ENCODE measurements at places on chromosomes 6 and 20.

DNA sequence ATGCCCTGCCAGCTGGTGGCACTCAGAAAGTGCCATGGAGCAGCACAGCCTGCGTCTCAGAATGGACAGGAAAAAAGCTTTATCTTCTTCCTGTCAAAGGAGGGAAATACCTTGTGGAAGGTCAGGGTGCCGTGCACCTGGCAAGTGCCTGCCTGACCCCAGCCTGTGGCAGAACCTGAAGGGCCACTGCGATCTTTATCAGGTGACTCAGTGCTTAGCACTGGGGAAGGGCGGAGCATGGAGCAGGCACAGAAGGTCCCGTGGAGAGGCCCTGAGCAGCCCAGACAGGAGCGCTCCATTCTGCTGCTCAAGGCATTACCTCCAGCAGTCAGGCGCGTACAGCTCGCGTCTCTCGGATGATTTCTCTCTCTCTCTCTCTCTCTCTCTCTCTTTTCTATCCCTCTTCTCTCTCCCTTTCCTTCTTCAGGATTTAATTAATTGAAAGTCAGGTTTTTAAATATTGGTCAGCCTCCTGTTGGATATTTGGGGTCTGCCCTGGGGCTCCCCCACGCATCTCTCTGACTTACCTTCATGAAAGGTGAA lies 31.7 kb downstream of the FOXC1 start:
- DNase-seq: no peak

DNA sequence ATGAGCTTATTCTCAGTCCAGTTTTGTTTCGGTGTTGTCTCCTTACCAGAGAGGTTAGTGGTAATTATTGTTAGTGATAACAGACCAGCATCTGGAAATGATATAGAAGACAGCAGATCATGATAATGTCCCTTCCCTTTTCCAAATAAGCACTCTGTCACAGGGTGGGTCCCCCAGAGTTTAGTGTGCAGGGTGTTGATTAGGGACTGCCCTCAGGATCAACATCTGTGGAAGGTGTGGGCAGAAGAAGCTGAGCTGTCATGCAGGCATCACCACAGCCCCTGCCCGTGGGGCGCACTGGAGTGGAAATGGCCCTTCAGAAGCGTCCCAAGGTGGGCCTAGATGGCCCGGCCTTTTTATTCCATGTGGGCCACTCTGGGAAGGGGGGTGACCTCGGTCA lies 67.6 kb upstream of the DTNBP1 start:
- no peak for DNase-seq

- no peak for DNase-seq
Observed at GRCh38 chr6:61622601-61623000, 663.4 kb downstream of the KHDRBS2 start.

- DNase-seq: no peak
Observed at GRCh38 chr20:52953020-52953419, 19.1 kb upstream of the TSHZ2 start.

- DNase-seq: no peak
Observed at GRCh38 chr6:125631165-125631564, 118.3 kb upstream of the HEY2 start.

DNA sequence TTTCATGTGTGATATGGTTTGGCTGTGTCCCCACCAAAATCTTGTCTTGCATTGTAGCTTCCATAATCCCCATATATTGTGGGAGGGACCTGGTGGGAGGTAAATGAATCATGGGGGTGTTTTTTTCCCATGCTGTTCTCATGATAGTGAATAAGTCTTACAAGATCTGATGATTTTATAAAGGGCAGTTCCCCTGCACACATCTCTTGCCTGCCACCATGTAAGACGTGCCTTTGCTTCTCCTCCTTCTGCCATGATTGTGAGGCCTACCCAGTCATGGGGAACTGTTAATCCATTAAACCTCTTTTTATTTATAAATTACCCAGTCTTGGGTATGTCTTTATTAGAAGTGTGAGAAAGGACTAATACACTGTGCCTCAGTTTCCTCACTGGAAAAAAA lies 4.2 kb upstream of the IL22RA2 start:
- no peak for DNase-seq

DNA sequence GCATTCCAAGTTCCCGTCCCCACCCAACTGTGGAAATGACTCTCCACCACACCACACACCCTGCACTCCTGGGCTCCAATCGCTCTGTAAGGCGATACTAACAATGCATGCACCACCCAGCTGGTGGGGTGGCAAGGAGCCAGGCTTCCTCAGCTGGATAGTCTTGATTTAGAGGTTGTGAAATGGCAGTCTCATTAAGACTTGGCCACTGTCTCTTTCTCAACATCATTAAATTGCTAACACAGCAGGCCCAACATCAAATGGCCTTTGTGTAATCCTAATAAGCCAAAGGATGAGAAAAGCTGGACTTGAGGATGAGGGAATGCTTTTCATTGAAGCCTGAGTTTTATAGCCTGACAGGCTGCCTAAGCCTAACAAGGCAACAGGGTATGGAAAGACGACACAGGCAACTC lies 223.7 kb downstream of the GMDS start:
- no peak for DNase-seq

- DNase-seq: no peak
Observed at GRCh38 chr6:165627366-165627765, 35.7 kb downstream of the PDE10A start.

- DNase-seq: no peak
Observed at GRCh38 chr20:61220131-61220530, 31.9 kb upstream of the CDH4 start.

GRCh38 chr6:35737413-35738211 lies 780 bp downstream of the ARMC12 start:
- peak; percentile 80 for DNase-seq

- DNase-seq: no peak
Observed at GRCh38 chr20:64230461-64231145, 24.9 kb upstream of the PCMTD2 start.

- no peak for DNase-seq
Observed at GRCh38 chr20:13013411-13013810, 4.6 kb downstream of the SPTLC3 start.

DNA sequence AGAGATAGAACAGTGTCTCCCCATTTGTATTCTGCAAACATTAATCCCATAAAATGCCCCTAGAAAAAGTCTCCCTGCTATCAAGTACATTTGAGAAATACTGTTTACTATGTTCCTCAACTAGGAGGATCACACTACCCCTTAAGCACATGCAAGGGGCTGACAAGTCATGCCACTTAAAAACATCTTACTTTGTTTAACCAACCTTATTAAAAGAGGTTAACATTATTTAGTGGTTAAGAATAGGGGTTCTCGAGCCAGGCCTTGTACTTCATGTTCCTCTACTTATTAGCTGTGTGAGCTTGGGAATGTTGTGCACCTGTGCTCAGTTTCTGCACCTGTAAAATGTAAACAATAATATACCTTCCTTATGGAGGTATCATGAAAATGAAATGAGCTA lies 113.7 kb downstream of the UBE3D start:
- no peak for DNase-seq

DNA sequence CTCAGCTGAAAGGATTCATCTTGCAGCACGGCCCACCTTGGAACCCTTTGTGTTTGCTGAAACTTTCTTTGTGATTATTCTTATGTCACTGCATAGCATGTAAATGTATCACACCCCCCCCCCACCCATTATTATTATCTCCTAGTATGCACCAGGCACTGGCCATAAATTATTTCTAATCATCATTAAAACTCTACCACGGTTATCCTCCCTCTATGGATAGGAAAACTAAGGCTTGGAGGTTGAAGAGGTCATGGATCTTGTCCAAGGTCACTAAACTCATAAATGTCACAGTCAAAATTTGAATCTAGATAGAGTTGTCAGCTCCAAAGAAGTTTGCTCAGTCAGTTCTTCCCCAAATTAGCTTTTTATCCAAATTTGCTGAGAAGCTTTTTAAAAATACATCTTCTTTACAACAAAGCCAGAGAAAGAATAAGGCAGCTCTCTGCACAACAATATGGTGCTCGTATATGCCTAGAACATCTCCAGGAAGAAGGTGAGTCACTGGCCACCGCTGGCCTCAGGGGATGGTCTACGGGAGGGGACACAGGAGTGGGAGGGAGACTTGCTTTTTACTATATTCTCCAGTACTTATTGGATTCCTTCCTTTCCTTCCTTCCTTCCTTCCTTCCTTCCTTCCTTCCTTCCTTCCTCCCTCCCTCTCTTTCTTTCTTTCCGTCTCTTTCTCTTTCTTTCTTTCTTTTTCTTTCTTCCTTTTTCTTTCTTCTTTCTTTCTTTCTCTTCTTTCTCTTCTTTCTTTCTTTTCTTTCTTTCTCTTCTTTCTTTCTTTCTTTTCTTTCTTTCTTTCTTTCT lies 134.5 kb downstream of the VEGFA start:
- no peak for DNase-seq

DNA sequence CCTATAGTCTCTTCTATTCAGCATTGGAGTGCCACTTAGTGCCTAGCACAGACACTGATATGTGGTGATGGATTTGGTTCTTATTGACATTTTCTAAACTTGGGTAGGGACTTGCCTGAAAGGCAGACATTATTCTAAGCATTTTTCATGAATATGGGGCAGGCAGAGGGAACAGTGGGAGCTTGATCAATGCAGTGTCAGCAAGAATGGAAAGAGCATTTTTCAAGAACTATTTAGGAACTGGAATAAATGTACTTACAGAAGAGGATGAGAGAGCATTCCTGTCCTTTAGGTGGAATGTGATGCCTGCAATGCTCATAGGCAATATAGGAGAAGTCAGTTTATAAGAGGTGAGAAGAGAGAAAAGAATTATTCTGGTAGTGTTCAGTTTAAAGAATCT lies 26.2 kb downstream of the DEFB114 start:
- no peak for DNase-seq

DNA sequence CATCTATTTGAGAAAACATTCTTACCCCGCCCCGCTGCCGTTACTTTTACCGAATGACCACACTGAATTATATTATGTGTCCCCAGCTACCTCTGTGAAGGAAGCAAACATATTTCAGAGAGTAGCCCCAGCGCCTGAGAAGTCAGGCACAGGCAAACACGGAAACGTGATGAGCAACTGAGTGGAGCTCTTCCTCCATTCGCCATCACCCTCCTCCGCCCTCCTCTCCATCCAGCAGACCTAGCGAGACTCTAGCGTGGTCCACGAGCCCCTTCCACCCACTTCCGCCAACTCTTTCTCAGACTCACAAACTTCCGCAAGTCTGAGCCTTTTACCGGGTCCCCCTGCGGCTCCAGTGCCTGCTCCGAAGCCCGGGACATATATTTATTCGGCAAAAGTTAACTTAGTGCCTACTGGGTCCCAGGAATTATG lies 582 bp downstream of the SNRPB start:
- peak; percentile 78 for DNase-seq

- no peak for DNase-seq
Observed at GRCh38 chr20:57947421-57948179, 237.8 kb upstream of the PMEPA1 start.

DNA sequence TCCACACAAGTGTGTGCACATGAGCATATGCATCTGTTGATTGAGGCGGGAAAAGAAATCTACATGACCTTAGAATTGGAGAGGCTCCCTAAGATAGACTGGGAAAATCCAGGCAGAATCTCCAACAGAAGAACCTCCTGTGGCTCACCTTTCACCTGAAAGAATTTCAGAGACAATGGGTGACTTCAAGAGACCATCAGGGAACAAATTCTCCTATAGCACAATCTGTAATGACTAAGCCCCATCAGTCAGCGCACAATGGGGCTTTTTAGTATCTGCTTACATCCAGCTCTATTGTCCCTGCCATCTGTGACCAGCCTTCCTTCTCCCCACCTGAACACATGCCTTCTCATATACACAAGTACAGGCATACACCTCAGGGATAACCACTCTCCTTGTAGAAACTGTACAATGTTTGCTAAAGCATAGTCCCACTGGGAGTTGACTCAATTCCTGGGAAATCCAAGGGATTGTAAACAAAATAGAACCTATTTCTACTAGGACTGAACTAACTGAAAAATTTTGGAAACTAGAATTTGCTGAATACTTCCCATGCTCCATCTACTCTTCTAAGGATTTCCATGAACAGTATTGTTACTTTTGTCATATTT lies 150.8 kb upstream of the STXBP5 start:
- DNase-seq: no peak

DNA sequence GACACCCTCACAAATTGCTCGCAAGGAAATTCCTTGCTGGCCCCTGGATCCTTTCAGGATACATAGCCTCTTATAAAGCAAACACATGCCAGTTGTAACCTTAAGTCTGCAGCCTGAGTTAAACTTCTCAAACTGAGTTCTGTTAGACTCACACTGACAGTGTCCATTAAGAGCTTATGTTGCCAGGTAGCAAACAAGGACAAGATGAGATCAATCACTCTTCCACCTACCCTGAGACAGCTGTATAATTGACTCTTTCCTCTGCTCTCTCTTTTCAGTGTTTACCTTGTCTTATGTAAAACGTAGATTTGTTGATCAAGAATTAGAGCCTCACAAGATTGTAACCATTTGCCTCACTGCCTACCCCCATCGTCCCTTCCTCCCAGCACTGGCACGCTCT lies 359.8 kb downstream of the EPM2A start:
- DNase-seq: no peak

DNA sequence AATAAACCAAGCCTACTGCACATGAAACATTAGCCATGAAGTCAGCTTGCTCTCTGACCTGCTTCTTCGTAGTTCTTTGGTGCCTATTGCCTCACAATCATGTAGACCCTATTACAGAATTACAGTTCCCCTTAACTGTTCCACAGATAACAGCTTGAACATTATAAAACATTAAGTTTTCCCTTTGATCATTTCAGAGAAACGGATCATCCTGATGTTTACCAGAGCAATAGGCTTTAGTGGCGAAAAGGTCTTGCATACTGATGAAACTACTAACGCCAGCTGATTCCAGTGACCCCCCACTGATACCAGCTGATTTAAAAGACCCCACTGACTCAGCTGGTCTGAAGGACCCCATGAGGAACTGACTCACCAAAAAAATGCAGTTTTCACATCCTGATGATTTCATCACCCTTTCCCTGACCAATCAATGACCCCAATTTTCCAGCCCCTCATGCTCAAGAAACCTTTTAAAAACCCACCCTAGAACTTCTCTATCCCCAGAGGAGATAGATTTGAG lies 39.4 kb upstream of the MLIP start:
- no peak for DNase-seq

DNA sequence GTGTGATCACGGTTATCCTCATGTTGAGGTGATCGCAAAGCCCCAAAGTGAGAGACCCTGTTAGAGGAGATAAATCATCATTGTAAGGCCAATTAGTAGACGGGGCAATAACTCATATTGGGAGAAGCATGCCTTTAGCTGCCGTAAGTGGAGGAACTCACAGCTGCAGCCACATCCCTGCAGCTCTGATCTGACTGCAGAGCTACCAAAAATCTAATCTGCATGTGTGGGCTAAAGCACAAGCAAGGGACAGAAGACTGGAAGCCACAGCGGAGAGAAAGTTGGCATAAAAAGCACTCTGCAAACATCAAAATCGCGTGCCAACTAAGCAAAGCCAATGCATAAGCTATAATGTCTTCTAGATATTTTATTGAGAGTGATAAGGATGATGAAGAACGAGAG lies 79.8 kb downstream of the TBC1D7 start:
- DNase-seq: no peak

- DNase-seq: no peak
Observed at GRCh38 chr6:26440977-26441358, 664 bp downstream of the BTN3A3 start.

DNA sequence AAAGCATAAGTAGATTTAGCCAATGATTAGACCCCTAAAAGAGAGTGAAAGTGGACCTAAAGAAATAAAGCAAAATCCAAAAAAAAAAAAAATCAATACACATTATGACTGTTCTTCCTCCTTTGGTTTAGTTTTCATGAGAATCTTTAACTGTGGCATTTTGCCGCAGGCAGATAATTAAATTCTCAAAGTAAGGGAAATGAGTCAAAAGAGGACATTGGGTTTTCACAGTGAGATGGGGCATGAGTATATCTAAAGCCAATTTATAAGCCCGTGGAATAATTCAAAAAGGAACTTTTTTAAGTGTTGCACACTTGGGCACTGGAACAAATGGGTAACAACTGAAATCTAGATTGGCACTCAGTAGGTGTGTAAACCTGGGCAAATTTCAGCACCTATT lies 230.3 kb downstream of the PKHD1 start:
- DNase-seq: no peak
